ENCODE measurements at places on chromosomes 13 and 19.

GRCh38 chr19:11191273-11191755 is 6.0 kb downstream of the KANK2 start:
- DNase-seq: no peak

GRCh38 chr13:110306960-110307766 is at the start of the genes COL4A1 and COL4A2:
Gene COL4A1 (minus strand): TSS chr13:110307157. CDS start chr13:110307027, 130 bp downstream.
Gene COL4A2 (plus strand): TSS chr13:110307284. CDS start chr13:110307904, 620 bp downstream.
- DNase-seq: peak; percentile 26

DNA sequence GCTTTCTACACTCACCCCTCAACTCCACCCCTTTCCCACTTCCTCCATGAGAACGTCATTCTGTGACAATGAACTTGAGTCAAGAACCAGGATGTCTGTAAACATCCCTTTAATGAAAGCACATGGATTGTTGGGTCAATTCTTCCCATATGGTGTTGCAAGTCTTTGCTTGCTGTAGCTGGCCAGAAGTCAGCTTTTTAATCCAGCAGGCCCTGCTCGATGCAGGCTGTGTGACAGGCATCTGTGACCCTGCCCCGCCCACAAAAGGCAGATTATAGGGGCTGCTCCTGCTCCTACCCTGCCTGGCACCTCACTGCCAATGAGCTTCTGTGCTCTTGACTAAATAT is 78.0 kb downstream of the STARD13 start:
- no peak for DNase-seq

- DNase-seq: no peak
Observed at GRCh38 chr19:45906221-45906620, 3.8 kb upstream of the MYPOP start.

DNA sequence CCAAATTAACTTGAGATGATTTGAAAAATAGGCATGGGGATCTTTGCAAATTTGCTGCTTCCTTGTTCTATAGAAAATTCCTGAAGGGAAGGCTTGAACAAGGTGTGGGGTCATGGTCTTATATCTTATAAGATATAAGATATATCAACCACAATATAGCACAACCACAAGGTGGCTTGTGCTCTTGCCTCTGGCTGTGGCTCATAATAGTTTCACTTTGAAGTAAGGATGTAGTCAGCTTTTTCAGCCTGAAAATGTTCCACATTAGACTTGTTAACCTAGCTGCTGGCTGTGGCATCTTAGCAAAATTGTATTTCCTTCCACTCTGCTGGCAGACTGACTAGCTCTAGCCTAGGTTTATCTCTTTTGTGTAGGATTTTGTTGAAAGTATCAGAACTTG is 169.7 kb downstream of the KLF5 start:
- DNase-seq: no peak

DNA sequence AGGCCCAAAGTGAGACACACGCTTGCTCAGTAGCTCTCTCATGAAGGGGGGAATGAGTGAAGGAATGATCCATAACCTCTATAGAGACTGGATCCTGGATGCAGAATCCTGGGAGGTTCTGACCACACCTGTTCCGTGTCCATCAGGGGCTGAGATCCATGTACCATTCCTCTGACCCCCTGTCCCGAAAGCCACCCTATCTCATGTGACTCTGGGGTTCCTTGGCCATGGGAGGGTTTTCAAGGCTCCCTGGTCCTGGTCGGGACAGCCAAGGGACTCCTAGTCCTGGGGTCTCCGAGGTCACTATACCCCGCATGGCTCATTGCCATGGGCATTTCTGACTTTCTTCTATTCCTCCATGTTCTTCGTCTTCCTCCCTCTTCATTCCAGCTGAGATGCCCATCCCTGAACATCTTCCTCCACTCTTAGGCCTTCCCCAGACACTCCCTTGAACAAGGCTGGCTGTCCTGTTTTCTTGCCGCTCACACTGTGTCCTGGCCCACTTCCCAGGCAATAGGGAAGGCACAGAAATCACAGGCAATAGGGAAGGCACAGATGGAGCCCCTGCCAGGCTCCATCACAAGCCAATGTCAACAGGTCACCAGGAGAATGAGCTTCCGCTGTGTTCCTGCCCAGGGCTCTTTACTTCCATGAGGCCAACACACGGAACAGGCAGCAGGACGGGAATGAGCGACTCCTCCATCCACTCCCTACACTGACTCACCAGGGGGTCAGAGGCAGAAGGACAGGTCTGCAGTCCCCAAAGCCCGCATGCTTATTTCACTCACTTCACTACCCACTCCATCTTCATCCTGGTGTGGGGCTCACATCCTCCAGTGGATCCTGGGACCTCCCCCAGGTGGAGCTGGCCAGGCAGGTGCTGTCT is 3.2 kb downstream of the CEACAM5 start:
- no peak for DNase-seq

DNA sequence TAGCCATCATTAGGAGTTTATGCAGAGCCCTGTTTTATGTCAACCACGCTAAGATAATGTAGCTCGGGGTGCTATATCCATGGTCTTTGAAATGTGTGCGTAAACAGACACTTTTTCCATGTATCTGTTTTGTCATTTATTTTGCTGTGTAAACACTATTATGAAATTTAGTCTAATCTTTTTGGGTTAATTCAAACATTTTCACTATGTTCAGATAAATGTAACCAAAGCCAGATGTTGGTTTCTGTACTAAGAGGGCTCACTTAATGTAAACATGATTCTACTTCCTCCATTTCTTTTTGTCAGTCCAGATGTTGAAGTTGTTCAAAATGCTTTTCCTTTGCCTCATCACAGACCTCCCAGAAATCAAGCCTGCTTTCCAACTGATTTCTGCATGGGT is 499.5 kb upstream of the GPC6 start:
- no peak for DNase-seq

- peak; percentile 78 for DNase-seq
Observed at GRCh38 chr13:110714797-110715394, 1.4 kb downstream of the ING1 start.

- no peak for DNase-seq
Observed at GRCh38 chr19:4910594-4911281, 1.4 kb downstream of the UHRF1 start.

GRCh38 chr13:63198071-63198470 is 1782.4 kb upstream of the PCDH20 start:
- no peak for DNase-seq

DNA sequence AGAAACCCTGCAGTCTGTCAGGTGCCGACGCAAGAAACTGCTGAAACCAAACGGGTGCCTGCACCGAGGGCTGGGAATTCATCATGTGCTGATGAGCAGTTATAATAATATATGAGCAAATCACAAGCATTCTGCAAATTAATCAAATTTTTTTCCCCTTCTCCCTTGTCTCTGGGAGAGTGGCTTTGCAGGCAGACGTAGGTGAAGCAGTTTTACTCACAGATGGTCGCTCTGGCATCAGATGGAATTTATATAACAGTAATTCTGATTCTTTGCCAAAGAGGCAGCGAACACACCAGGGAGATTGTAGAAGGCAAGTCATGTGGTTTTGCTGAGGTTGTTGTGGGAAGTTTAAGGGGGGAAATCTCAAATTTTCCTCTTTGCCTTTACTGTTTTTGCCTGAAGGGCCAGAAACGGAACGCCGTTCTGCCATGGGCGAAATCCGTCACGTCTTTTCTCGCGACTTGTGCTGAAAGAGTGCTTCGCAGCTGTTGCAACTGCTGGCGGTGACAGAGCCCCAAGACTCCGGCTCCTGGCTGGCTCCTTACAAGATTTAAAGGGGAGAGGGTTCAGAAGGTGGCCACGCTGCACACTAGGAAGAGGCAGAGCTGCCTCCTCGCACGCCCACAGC is 320.1 kb downstream of the ZNF536 start:
- DNase-seq: no peak

DNA sequence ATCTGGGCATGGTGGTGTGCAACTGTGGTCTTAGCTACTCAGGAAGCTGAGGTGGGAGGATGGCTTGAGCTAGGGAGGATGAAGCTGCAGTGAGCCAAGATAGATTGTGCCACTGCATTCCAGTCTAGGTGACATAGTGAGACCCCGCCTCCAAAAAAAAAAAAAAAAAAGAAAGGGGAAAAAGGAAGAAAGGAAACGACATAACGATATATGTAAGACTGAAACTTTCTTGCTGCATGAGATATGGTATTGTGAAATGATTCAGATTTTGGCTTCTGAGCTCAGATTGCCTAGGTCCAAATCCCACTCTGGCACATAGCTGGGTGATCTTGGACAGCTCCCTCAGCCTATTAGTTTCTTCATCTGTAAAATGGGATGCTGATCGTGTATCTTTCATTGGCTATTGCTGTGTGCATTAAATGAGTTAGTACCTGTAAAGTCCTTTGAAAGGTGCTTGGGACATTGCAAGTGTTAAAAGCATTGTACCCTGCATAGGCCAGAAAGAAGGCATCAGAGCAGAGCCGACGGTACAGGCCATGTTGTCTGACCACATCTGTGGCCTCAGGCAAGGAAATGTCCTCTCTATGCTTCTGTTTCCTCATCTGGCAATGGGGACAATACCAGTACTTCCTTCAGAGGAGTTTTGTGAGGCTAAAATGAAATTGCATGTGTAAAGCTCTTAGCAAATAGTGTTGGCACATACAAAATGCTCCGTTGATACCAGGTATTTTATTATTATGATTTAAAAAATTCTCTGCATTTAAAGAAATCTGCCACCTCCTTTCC is 32.6 kb upstream of the SLC46A3 start:
- no peak for DNase-seq

DNA sequence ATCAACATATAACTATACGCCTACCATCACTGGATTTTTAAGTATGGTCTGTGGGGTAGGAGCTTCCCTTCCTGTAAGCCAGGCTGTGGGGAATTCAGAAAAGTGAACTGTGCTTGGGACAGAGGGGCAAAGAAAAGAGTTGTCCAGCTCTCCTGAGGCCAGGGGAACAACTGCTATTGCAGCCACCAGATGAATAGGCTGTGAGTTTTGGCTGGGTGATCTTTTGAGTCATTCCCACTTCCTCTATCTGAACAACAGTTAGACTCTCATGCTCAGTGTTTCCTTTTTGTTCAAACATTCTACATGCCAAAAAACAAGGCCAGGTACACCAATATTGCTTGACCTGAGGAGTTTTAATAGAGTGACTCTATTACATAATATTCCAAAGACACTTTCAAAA is 426.2 kb upstream of the DACH1 start:
- no peak for DNase-seq

- no peak for DNase-seq
Observed at GRCh38 chr13:112077729-112078128, 10.8 kb downstream of the SOX1 start.

DNA sequence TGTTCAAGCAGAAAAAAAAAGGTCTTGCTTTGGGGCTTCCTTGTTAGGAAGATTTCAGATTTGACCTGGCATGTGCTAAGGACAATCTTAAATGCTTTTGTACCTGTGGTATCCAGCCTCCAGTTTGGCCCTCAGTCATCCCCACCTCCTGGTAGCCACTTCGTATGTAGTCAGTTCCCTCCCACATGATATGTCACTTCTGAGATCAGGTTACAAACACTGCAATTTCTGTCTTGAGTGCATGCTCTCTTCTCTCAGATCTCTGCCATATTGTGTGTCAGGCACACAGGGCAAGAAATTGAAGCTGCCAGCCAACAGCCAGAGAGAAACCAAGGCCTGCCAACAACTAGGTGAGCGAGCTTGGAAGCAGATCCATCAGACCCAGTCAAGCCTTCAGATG is 60.3 kb upstream of the STARD13 start:
- no peak for DNase-seq

DNA sequence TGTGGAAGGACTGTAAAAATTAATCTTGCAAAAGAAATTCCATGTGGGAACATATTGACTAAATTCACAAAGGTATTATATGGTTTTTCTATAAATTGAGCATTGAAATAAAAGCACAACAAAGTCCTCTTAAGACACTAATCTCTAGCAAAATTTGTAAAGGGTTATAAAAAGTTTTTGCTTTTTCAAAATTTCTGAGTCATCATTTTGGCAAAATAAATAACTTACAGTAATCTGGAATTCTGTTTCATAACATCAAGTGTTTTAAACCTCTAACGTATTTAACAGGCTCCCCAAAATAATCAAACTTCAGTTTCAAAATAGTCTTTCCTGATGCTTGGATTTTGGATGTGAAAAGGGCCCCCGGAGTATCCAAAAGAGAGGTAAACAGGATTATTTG is 26.0 kb downstream of the MED4 start:
- no peak for DNase-seq

- no peak for DNase-seq
Observed at GRCh38 chr13:91154558-91155353, 192.7 kb upstream of the MIR17HG start.

GRCh38 chr19:47512948-47513319 is 1.9 kb downstream of the NAPA start:
- DNase-seq: no peak

DNA sequence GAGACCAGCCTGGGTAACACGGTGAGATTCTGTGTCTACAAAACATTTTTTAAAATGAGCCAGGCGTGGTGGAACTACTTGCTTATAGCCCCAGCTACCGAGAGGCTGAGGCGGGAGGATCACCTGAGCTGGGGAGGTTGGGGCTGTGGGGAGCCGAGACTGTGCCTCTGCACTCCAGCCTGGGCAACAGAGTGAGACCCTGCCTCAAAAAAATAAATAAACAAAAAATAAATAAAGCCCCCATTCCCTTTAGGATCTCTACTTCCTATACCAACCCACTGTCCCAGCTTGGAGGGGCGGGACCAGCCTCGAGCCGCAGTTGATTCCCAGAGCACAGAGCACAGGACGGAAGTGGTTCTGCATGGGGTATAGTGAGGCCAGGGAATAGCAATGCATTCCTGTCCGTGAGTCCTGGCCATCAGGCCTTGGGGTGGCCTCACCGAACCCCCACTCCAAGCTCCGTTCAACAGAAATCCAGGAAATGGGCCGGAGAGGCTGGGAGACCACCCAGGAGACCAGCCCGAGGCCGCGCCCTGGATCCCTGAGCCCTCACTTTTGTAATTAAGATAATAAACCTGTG is 4.9 kb upstream of the PTBP1 start:
- no peak for DNase-seq

- no peak for DNase-seq
Observed at GRCh38 chr19:472005-472858, 11.4 kb upstream of the SHC2 start.

Data from NCI-H526 treated with DMSO at 0.1 percent for 48 hours (cell line).